ENCODE measurements at places on chromosomes 6 and 20. TPM values are rescaled to one million over a fixed set of nuclear protein-coding genes. Genes with fewer than 3 reads are reported as not detected.

DNA sequence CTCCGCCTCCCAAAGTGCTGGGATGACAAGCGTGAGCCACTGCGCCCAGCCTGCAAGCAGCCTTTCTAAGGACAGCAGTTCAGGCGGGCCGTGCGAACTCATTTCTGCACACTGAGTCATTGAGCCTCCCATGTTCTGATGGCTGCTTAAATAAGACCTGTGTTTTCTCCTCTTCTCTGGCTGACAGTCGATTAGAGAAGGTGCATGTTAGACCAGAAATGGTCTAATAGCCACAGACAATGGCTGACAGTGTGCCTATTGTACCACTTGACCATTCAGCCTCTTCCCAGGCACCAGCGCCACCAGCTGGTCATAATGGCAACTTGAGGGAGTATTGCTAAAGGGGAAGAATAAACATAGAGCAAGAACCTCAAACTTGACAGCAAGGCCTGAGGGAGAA lies 6.2 kb downstream of the CST11 start:
- DNase-seq, result no peak
- H3K27me3 ChIP-seq, result no peaks in the 10 kb centered on the region

- no peak for DNase-seq
- H3K27ac ChIP-seq, result no peak overlapping the region
- H3K27me3 ChIP-seq, result no peaks in the 10 kb centered on the region
- H3K4me1 ChIP-seq, result no peaks in the 10 kb centered on the region
Observed at GRCh38 chr6:79617518-79617941, 13.6 kb upstream of the SH3BGRL2 start.

DNA sequence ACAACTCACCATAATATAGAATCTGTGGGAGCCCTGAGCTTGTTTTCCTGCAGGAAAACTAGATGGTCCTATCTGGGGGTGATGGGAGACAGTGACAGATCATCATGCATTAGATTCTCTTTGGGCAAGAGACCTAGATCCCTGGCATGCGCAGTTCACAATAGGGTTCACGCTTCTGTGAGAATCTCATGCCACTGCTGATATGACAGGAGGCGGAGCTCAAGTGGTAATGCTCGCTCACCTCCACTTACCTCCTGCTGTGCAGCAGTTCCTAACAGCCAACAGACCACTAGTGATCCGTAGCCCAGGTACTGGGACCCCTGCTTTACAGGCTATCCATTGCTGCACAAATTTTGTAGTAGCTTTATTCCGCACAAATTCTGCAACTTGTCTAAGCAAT lies 84.5 kb downstream of the HIVEP2 start:
- H3K36me3 ChIP-seq, result no peaks in the 10 kb centered on the region
- H3K4me1 ChIP-seq, result peaks cover 61% of the 10 kb centered on the region
- no peaks in the 10 kb centered on the region for H3K27me3 ChIP-seq
- no peak overlapping the region for H3K27ac ChIP-seq
- H3K4me3 ChIP-seq, result no peak overlapping the region

Gene LY6G6C
- total RNA-seq, result not detected

DNA sequence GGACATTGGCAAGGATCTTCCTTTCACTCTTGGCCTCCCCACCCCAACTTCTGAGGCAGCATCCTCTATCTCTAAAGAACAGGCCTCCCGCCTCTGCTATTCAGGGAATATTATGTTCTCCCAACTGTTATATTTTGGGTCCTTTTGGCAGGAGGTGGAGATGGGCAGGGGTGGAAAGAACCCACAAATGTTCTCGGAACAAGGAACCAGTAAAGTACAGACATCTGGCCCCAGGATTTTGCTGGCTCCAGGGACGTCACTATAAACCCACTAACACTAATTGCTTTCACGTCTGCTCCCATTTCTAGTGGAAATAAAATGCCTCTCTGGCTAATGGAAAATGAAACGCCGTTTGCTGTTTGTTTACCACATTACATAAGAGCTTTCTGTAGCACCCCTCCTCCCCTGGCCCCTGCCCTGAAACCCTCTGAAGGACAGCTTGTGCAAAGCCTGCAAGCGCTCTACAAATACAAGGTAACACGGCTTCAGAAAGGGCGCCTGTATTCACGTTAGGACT lies 77.7 kb upstream of the TBC1D7 start:
- H3K36me3 ChIP-seq, result no peaks in the 10 kb centered on the region
- no peak overlapping the region for H3K4me3 ChIP-seq
- no peaks in the 10 kb centered on the region for H3K27me3 ChIP-seq
- H3K4me1 ChIP-seq, result no peaks in the 10 kb centered on the region

- H3K4me3 ChIP-seq, result no peak overlapping the region
- H3K36me3 ChIP-seq, result no peaks in the 10 kb centered on the region
- no peaks in the 10 kb centered on the region for H3K27me3 ChIP-seq
- H3K27ac ChIP-seq, result no peak overlapping the region
- no peak for DNase-seq
Observed at GRCh38 chr6:111220383-111221031, 133.2 kb downstream of the SLC16A10 start.

DNA sequence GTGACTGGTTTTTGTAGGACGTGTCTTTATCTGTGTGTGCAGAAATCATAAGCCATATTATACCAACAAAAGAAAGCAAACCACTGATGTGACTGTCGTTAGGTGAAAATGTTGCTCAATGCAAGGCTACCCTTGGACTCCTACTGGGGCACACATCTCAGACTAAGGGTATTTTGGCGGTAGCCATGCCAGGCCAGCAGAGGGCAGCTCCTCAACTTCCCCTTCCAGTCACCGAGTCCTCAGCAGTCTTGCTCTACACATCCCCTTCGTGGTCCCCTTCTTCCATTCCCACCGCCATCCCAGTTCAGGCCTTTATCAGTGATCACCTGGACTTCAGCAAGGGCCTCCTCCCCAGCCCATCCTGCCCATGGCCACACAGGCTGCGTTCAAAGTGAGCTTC lies 113.7 kb upstream of the GGTLC1 start:
- no peaks in the 10 kb centered on the region for H3K27me3 ChIP-seq
- H3K27ac ChIP-seq, result no peak overlapping the region
- H3K4me3 ChIP-seq, result no peak overlapping the region
- DNase-seq, result no peak

- no peaks in the 10 kb centered on the region for H3K4me1 ChIP-seq
- no peak overlapping the region for H3K27ac ChIP-seq
Observed at GRCh38 chr6:39961178-39961577, 26.9 kb upstream of the MOCS1 start.

DNA sequence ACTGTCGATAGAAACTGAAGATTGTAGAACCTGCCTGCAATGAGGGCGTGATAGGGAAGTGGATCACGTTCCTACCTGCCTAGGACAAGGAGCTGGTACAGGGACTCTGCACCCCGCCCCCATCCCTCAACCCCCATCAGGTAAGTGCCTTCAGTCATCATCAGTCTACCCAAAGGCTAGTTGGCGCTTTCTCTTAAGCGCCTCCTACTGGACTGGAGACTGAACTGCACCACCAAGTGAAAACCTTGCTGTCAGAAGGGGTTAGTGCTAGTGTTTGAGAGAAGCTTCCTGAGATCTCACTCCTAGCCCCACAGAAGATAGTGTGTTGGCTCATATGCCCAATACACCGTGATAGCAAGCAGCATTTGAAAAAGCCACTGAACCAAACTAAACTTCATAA lies 706.5 kb upstream of the MAN1A1 start:
- DNase-seq, result no peak
- H3K36me3 ChIP-seq, result no peaks in the 10 kb centered on the region
- H3K27me3 ChIP-seq, result no peaks in the 10 kb centered on the region
- H3K27ac ChIP-seq, result no peak overlapping the region
- H3K4me1 ChIP-seq, result no peaks in the 10 kb centered on the region

DNA sequence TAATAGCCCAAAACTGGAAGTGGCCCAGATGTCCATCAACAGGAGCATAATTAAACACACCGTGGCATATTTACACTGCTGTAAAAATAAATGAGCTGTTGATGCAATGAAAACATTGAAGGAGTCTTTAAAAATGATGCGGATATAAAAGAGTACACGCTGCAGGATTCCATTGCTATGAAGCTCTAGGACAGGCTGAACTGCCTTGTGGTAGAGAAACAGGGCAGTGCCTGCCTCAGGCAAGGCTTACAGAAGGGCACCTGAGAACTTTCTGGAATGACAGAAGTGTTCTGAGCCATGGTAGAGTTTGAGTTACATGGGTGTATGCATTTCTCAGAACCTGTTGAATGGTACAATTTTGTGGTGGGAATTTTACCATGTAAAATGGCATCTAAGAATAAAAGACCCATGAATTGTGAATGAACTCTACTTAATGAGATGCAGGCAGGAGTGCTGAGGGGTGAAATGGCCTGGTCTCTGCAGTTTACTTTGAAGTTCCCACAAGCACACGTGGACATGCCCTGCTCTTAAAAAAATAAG lies 45.3 kb upstream of the RIN2 start:
- no peaks in the 10 kb centered on the region for H3K27me3 ChIP-seq
- DNase-seq, result no peak
- no peak overlapping the region for H3K27ac ChIP-seq
- H3K4me1 ChIP-seq, result no peaks in the 10 kb centered on the region
- no peaks in the 10 kb centered on the region for H3K36me3 ChIP-seq

GRCh38 chr6:136015531-136015930 lies 164.0 kb downstream of the PDE7B start:
- H3K27ac ChIP-seq, result no peak overlapping the region
- H3K36me3 ChIP-seq, result no peaks in the 10 kb centered on the region
- H3K4me3 ChIP-seq, result no peak overlapping the region
- no peak for DNase-seq
- H3K27me3 ChIP-seq, result no peaks in the 10 kb centered on the region

GRCh38 chr20:63701329-63702035 lies 5.0 kb downstream of the TNFRSF6B start:
- no peak overlapping the region for H3K27ac ChIP-seq
- peaks cover 23% of the 10 kb centered on the region for H3K4me1 ChIP-seq
- H3K36me3 ChIP-seq, result peaks cover 21% of the 10 kb centered on the region
- no peak for DNase-seq
- no peak overlapping the region for H3K4me3 ChIP-seq
- H3K27me3 ChIP-seq, result no peaks in the 10 kb centered on the region

- no peaks in the 10 kb centered on the region for H3K4me1 ChIP-seq
- no peaks in the 10 kb centered on the region for H3K27me3 ChIP-seq
- no peak for DNase-seq
- H3K36me3 ChIP-seq, result no peaks in the 10 kb centered on the region
- H3K27ac ChIP-seq, result no peak overlapping the region
Observed at GRCh38 chr6:108665495-108666196, 104.9 kb downstream of the FOXO3 start.

DNA sequence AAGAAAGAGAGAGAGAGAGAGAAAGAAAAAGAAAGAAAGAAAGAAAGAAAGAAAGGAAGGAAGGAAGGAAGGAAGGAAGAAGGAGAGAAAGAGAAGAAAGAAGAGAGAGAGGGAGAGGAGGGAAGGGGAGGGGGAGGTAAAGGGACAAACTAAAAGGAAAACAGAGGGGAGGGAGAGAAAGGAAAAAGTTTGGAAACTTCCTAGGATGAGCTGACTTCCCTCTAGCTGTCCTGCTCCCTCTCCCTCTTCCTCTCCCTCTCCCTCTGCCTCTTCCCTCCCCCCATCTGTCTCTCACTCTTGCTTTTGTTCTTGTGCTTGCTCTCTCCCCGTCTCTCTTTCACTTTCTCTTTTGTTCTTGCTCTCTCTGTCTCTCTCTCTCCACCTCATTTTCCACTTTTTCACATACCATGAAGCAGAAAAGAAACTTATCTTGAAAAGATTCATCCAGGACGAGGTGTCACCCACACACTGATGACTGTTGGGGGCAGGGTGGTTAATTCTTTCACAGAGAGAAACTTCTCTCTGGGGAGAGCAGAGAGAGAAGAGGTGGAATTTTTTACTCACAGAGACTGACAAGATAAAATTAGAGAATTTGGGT lies 56.4 kb upstream of the DUSP22 start:
- H3K4me1 ChIP-seq, result peaks cover 26% of the 10 kb centered on the region
- H3K27me3 ChIP-seq, result no peaks in the 10 kb centered on the region
- H3K36me3 ChIP-seq, result no peaks in the 10 kb centered on the region
- peak; percentile 65 for DNase-seq
- H3K27ac ChIP-seq, result no peak overlapping the region

DNA sequence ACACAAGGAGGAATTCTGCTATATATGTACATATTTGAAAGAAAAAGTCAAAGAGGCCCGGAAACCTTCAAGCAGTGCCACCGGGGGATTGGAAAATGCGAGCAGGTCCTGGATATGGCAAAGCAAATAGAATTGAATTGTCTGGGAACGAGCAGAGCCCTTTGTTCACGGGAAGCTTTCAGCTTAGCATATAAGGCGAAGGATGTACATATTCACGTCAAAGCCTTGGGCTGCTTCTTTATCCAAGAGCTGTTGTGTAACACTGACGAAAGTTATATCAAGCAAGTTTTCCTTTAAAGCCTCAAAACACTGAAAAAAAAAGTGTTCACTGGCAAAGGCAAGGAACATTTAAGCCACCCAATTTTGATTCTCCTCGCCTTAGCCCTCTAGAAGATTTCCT lies 171.0 kb downstream of the GPX5 start:
- no peak overlapping the region for H3K4me3 ChIP-seq
- peaks cover 53% of the 10 kb centered on the region for H3K27me3 ChIP-seq
- H3K27ac ChIP-seq, result no peak overlapping the region
- DNase-seq, result no peak

Gene ADGB
- 0.22 TPM for total RNA-seq

GRCh38 chr6:44657206-44657819 lies 269.8 kb downstream of the CDC5L start:
- no peak overlapping the region for H3K4me3 ChIP-seq
- H3K36me3 ChIP-seq, result no peaks in the 10 kb centered on the region
- no peak overlapping the region for H3K27ac ChIP-seq
- H3K4me1 ChIP-seq, result peaks cover 11% of the 10 kb centered on the region
- DNase-seq, result no peak

DNA sequence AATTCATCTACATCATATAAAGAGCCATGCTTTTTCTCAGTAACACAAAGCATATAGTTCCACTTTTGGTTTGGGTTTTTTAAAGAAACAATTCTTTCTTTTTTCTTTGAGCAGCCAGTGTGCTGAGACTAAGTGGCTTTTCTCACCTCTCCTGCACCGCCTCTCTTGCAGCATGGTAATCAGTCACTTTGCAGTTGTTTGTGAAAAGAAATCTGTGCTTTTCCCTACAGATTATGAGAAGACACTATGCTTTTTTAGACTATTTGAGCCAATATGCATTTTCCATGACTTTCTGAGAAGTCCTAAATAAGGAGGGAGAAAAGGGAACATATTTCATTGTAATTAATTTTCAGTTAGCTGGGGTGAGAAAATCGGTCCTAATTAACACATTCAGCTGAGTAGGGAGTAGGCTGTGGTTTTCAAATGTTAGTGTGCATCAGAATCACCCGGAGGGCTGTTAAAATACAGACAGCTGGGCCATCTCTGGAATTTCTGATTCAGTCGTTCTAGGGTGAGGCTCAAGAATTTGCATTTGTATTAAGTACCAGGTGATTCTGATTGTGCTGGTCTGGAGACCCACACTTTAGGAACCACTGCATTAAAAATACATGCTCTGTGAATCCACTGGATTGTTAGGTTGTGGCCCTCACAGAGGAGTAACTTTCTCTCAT lies 155.2 kb downstream of the TINAG start:
- no peak for DNase-seq
- no peaks in the 10 kb centered on the region for H3K27me3 ChIP-seq
- H3K4me1 ChIP-seq, result no peaks in the 10 kb centered on the region
- no peaks in the 10 kb centered on the region for H3K36me3 ChIP-seq
- H3K27ac ChIP-seq, result no peak overlapping the region
- H3K4me3 ChIP-seq, result no peak overlapping the region

All from CD8-positive, alpha-beta memory T cell (primary cell).